ENCODE measurements at places on chromosomes 5 and 9. TPM values are rescaled to one million over a fixed set of nuclear protein-coding genes. Genes with fewer than 3 reads are reported as not detected.

HEMGN gene
- 0.14 TPM for total RNA-seq

HTR4 gene
- not detected for total RNA-seq

ABLIM3 gene
- 15.9 TPM for total RNA-seq

GRCh38 chr5:156914371-156914737 is 48.7 kb downstream of the TIMD4 start:
- no peak for DNase-seq
